ENCODE measurements at places on chromosomes 12 and 14.

DNA sequence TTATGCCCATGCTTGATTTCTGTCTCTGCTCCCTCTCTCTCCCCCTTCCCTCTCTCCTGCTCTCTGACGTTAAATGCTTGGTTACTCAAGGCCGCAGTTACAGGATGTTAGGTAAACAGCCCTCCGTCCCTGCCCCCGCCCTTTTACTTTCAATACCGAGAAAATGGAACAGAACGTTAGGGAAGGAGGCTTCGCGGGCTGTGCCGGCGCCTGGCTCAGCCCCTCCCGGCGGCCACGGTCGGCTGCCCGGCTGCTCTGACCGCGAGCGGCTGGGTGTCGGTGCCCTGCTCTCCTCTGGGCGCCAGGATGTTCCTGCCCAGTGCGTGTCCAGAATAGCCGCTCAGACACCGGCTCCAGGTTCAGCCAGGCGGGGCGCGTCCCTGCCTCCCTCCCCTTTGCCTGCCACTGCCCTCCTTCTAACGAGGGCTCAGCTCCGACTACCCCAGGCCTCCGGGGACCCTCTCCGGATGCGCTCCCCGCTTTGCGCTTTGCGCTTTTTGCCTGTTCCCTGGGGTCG lies 166.1 kb downstream of the ADCK1 start:
- DNase-seq: no peak

DNA sequence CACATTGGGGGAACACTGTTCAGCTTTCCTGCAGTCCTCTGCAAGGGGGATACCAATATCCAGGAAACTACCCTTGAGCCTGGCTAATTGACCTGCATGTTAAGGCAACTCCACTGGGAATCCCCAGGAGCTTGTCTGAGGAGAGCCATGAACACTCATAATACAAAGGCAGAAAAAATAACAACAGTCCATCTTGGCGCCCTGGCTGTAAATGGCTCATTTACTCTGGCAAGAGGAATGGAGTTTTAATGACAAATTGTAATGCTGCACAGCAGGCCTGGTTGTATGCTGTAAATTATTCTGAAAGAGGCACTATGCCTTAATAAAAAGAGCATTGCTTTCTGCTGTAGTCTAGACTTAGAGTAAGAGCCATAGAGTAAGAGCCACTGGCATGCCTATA lies 58.3 kb downstream of the SLC8A3 start:
- no peak for DNase-seq

GRCh38 chr12:92529944-92530343 lies 172.8 kb upstream of the PLEKHG7 start:
- no peak for DNase-seq

DNA sequence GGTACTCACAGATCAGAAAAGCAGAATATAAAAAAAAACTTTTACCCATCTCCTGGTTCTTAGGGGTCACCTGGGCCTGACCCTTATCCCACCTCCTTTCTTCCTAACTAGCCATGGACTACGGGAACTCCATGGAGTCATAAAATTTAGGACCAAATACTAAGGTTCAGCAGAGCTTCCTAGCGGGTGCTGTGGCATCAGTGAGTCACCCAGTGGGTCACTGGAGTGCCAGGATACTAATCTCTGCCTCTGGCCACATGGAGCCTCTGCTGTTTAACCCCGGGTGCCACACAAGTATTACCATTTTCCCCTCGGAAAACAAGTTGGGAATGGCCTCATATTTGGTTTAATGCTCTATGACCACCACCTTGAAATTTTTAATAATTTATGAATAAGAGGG lies 6.9 kb downstream of the ZBTB39 start:
- no peak for DNase-seq

- no peak for DNase-seq
These were observed 43.3 kb downstream of the GALNT9 start for GRCh38 chr12:132285991-132286681.

- DNase-seq: no peak
These were observed 21.8 kb downstream of the WNK1 start for GRCh38 chr12:774051-774614.

GRCh38 chr12:113407931-113408600 lies 4.4 kb upstream of the SDS start:
- no peak for DNase-seq

DNA sequence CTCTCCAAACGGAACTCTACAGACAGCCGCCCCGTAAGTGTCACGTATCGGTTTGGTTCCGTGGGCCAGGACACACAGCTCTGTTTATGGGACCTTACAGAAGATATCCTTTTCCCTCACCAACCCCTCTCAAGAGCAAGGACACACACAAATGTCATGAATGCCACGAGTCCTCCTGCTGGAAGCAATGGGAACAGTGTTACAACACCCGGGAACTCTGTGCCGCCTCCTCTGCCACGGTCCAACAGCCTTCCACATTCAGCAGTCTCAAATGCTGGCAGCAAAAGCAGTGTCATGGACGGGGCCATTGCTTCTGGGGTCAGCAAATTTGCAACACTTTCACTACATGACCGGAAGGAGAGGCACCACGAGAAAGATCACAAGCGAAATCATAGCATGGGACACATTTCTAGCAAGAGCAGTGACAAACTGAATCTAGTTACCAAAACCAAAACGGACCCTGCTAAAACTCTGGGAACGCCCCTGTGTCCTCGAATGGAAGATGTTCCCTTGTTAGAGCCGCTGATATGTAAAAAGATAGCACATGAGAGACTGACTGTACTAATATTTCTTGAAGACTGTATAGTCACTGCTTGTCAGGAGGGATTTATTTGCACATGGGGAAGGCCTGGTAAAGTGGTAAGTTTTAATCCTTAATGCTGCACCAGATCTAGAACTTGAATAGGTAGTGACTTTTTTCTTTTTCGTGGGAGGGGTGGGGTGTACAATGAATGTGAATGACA lies 69.7 kb downstream of the WDR20 start:
- no peak for DNase-seq
